8988T (cell line): ENCODE measurements at places on chromosomes 5 and 9.

- DNase-seq = no peak
These were observed 78.3 kb upstream of the HCN1 start for GRCh38 chr5:45774528-45774927.

DNA sequence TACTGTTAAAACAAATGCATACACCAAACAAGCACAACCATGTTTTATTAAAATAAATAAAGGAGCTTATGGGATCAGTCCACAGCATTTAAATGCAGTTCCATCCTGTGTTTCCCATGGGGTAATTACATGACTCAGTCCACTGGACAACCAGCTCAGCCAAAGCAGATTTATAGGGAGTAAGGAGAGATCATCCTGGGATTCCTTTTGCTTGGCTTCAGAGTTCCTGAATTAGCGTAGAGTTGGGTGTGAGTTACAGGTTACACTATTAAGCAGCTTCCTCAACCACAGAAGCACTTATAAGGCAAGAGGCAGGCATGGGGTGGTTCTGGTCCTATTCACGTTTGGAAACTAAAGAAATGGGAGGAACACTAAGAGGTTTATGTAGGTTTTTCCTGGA, 381.1 kb upstream of the ACTBL2 start:
- no peak for DNase-seq

GRCh38 chr5:73387601-73388305, 60.8 kb downstream of the FOXD1 start:
- no peak for DNase-seq

DNA sequence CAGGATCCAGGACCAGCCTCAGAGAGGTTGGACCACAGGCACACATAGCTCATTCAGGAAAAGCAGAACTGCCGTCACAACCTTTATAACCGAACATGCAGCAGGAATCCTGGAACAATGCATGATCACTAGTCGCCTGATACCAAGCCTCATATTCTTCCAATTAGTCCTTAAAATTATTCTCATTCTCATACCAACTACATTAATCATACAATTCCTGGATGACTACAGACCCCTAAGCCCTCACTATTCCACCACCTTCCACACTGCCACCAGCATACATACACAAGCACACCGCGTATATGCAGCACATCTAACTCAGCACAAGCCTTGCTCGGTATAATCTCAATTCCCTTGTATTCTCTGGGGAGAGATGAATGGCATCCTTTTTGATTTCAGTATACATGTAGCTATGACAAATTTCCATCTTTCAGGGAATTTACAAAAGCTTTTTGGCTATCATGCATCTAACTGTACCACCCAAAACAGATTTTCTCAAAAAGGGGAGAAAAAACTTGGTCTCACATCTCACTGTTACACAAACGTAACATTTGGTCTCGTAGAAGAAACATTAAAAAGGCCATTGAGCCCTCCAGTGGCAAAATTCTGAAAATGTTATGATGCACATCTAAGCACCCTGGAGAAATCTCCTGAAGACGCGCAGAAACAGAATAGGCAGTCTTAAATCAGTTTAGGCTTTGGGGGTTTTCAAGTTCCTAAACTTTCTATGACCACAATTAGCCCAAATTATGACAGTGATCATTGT, 46.2 kb downstream of the MCTP1 start:
- no peak for DNase-seq

DNA sequence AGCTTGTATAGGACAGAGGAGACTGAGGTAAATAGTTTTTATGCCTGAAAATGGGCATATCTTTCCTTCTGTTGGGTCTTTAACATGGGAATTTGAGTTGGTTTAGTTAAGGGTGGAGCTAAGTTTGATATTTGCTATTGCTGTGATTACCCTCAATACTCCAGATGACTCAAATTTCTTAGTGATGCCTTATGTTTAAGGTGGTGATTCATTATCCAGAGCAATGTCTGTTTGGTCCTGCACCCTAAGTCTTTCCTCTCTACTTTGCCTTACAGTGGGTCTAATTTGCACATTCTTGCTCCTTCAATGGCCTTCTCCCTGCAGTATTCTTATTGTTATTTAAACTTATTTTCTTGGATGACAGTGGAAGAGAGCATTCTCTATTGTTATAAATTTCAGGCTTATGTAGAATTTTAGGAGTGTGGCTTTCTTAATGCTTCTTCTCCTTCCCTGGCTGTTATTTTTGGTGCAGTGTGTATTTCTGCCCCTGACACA, 312.9 kb upstream of the RPS23 start:
- DNase-seq = no peak

GRCh38 chr5:38329132-38329715, 70.9 kb downstream of the EGFLAM start:
- DNase-seq = peak; percentile 62

DNA sequence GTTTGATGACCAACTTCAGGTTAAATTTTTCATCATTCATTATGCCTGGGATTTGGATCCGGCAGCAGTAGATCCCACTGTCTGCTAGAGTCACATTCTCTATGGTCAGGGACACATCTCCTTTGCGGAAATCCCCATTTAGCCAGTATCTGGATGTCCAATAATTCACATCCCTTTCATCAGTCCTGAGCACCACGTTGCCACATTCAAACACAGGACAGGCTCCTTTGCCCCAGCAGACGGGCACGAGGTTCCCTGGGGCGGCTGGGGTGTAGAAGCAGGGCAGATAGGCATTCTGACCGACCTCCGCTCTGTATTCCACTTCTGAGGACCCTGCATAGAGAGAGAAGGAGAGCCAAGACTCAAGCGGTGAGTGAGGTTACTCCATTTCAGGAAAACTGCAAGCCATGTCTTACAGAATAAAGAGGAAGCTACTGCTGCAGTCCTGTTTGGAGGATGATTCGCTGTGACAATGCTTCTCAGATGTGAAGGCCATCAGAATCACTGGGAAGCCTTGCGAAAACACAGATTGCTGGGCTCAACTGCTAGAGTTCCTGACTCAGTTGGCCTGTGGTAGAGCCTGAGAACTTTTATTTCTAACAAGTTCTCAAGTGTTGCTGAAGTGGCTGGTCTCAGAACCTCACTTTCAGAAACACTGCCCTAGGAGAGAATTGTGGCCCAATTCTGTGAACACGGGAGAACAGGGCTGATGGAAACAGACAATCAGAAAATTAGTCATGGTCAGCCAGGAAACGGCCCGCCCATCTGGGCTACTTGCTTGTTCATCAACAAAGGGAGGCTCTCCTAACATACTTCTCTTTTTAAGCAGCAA, 2.0 kb downstream of the HAVCR2 start:
- no peak for DNase-seq

DNA sequence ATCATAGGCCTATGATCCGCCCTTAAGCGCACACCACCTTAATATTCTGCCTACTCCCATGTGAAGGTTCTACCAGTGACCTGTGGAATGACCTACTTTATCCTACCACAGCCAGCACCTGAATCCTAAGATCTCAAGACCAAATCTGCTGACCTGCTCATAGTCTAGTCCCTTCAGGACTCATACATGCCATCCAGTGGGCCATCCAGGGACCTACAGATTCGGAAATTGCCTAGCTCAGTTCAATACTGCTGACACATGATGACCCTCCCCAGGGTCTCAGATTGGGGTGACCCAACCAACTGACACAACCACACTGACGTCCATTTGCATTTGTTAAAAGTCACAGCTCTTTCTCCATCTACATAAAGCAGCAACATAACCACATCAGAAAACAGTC, 443.8 kb upstream of the ST8SIA4 start:
- no peak for DNase-seq
